Activated T-helper 1 cell treated with Interleukin-2 at 50 U/mL for 16 hours (primary cell): ENCODE measurements at places on chromosomes 16 and 17.
A peak's percentile ranks its signal among the peaks of the same experiment; 100 is the strongest.

GRCh38 chr16:88965411-88965810 is 11.6 kb downstream of the CBFA2T3 start:
- DNase-seq, result no peak

GRCh38 chr17:45719335-45720071 is 64.6 kb upstream of the CRHR1 start:
- no peak for DNase-seq

GRCh38 chr17:81898029-81898866 is 3.8 kb upstream of the NPB start:
- DNase-seq, result no peak

- DNase-seq, result no peak
Observed at GRCh38 chr17:51997723-51998122, 160.8 kb downstream of the CA10 start.

DNA sequence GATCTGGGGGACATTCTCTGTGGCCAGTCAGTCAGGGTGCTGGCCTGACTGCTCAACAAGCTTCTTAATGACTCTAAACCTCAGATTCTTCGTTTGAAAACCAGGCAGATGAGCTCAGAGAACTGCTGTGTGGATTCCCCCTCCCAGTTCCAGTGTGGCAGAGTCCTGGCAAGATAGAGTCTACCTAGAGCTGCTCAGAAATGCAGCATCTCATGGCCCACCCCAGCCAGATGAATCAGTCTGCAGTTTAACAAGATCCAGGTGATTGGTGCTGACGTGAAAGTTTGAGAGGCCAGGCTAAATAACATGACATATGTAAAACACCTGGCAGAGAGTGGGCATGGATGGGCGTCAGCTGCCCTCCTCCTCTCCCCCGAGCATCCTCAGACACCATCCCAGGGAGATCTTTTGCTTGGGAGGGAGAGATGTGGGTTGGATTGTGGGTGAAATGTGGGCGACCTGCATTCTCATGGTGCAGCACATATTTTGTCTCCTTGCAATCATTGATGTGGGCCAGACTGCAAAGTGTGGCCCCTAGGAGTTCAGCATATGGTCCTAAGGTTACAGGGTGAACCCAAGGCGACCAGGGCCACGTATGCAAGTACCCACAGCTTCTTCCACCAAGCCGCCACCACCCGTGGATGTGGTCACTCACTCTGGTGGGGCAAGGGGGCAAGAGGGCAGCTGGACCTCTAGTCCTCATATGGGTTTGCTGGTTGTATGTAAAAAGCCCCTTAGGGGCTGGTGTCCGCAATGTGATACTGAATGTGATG is 19.5 kb downstream of the SOCS3 start:
- no peak for DNase-seq

DNA sequence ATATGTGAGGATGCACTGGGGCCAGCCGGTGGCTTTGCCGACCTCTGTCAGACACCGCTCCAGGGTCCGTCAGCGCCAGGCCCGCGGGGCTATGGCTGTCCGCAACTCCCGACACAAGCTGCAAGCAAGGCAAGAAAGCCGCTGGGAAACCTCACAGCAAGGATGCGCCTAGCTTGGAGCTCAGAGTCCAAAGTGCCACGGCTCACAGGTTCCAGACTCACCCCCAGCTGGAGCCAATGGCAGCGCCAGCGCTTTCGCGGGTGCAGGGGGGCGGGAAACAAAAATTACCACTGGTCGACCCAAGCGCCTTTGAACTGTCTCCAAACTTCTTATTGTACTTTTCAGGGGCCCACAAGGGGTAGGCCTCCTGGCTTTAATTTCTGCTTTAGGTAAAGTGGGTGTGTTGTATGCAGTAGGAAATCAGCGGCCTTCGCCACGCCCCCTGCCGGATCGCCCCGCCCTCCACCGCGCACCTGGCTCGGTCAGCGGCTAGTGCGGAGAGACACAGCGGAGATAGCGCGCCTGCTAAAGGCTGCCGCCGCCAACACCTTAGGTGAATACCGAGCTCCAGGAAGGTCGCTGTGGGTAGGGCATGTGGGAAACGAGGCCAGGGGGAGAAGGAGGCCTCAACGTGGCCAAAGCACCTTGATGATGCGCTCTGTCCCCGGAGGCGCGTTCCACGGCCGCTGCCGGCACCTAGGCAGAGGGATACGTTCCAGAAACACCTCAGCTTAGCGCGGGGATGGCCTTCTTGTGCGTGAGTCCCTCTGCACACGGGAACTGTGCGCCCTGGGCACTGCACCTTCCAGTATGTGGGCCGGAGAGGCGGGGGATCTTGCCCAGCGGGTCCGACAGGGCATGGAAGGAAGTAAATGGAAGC is 61.0 kb upstream of the RBL2 start:
- peak; percentile 64 for DNase-seq
